ENCODE measurements at places on chromosomes 5 and 9. TPM values are rescaled to one million over a fixed set of nuclear protein-coding genes. Genes with fewer than 3 reads are reported as not detected.

DNA sequence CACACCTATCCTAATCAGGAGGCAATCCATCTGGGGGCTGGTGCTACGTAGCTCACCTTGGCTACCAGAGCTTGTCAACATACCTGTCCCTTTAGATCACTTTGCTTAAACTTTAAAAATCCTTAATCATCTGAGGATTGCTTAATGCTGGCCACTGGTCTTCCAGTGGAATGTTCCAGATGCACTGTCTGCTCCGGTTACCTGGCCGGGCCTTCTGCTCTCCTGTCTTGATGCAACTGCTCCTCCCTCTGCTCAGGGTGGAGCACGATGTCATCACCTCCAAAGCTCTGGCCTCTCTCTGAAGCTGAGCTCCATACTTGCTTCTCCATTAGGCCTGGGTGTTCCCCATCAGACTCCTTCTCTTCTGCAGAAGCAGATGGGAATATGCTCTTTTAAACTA is 106.5 kb upstream of the OTULINL start:
- DNase-seq: no peak

The LCN12 gene
- total RNA-seq: 8.6 TPM

The ARSI gene
- 0.17 TPM for total RNA-seq

- no peak for DNase-seq
These were observed 161.0 kb downstream of the PBX3 start for GRCh38 chr9:125908136-125908535.

The IRX1 gene
- not detected for total RNA-seq

The CCL19 gene
- total RNA-seq: 2.2 TPM

The ARL15 gene
- 35.1 TPM for total RNA-seq

DNA sequence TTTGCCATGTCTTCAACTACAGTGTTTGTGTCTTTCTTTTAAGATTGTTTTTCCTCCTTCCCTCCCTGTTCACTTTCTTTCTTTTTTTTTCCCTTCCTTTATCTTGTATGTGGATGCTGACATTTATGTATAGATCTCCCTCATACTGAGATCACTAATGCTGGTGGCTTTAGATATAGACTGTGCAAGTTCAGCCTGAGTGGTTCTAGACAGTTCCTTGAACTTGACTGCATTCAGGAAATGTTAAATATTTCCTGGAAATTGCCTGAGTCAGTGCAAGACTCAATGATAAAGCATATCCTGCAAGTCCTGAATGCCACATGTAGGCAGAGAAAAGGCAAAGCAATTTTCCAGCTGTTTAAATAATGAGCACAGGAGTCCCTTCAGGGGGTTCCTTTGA is 182.5 kb upstream of the NR3C1 start:
- no peak for DNase-seq
